ENCODE measurements at places on chromosomes 3 and 15. TPM values are rescaled to one million over a fixed set of nuclear protein-coding genes. Genes with fewer than 3 reads are reported as not detected.

DNA sequence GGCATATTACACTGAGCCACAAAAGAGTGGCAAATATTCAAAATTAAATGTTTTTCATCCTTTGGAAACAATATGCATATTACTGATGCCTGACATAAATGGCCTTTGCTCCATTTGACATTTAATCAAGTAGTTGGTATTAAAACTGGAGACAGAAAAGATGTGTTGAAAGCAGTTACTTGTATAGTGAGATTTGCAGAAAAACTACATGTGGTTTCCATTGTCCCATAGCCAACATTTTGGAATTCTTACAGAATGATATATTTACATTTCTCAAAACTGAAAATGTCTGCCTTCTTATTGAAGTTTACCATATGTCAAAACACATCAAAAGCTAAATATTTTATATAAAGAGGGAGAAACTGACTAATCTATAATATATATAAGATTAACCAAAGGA lies 21.6 kb downstream of the SHOX2 start:
- H3K4me1 ChIP-seq: no peaks in the 10 kb centered on the region
- H3K27me3 ChIP-seq: peaks cover 27% of the 10 kb centered on the region
- H3K27ac ChIP-seq: no peak overlapping the region
- DNase-seq: no peak

GRCh38 chr3:61029194-61029593 lies 222.1 kb downstream of the FHIT start:
- no peak overlapping the region for H3K4me3 ChIP-seq
- peaks cover 5% of the 10 kb centered on the region for H3K36me3 ChIP-seq
- no peaks in the 10 kb centered on the region for H3K4me1 ChIP-seq
- H3K27me3 ChIP-seq: no peaks in the 10 kb centered on the region
- H3K27ac ChIP-seq: no peak overlapping the region

Gene WWTR1
- 0.19 TPM for total RNA-seq

- no peak overlapping the region for H3K27ac ChIP-seq
- H3K36me3 ChIP-seq: no peaks in the 10 kb centered on the region
- H3K4me1 ChIP-seq: no peaks in the 10 kb centered on the region
Measured at GRCh38 chr3:151856641-151857040, 16.8 kb upstream of the SUCNR1 start.

Data from activated naive CD4-positive, alpha-beta T cell treated with anti-CD3 and anti-CD28 coated beads for 36 hours (primary cell).